Neural progenitor cell (in vitro differentiated cells): ENCODE measurements at places on chromosomes 2 and 18. TPM values are rescaled to one million over a fixed set of nuclear protein-coding genes. Genes with fewer than 3 reads are reported as not detected.

GRCh38 chr2:55949613-55950012 lies 26.0 kb upstream of the EFEMP1 start:
- no peak for DNase-seq

DNA sequence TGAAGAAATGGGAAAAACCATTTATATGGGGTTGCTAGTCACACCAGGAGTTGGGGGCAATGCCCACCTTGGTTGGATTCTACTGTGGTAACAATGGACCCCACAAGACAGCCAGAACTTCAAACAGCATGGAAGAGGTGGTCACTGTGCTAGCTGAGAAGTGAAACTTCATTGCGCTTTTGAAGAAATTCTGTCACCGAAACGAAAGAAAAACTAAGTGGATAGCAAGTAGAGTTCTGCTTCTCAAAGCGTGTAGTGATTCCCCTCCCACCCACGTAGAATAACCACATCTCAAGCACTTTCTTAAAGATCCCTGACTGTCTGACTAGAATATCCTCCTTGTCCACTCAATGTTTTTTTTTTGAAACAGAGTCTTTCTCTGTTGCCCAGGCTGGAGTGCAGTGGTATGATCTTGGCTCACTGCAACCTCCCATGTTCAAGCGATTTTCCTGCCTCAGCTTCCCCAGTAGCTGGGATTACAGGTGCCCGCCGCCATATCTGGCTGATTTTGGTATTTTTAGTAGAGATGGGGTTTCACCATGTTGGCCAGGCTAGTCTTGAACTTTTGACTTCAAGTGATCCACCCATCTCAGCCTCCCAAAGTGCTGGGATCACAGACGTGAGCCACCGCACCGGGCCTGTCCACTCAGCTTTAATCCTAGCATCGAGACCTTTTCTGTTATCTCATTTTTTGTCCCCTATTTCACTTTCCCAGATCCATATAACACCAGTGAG lies 30.1 kb upstream of the CCL20 start:
- DNase-seq, result no peak

Gene GPR17
- not detected in 2 replicates for total RNA-seq

DNA sequence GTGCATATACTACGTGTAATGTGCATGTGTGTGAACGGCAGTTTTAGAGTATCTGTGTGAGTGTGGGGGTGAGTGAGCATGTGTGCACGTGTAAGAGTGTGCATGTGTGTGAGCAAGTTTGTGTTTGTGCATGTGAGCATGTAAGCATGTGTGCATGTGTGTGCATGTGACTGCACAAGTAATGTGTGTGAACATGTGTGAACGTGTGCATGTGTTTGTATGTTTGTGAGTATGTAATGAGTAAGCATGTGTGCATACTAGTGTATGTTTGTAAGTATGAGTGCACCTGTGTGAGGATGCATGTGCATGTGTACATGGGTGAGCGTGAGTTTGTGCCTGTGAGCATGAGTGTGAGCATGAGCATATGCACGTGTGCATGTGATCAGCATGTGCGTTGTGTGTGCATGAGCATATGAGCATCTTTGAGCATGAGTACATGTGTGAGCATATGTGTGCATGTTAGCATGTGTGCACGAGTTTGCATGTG lies 90.7 kb downstream of the ZNF516 start:
- DNase-seq, result no peak

- DNase-seq, result no peak
These were observed 19.6 kb upstream of the ALLC start for GRCh38 chr2:3638456-3638810.

Gene SERPINB10
- total RNA-seq, result not detected in 2 replicates

DNA sequence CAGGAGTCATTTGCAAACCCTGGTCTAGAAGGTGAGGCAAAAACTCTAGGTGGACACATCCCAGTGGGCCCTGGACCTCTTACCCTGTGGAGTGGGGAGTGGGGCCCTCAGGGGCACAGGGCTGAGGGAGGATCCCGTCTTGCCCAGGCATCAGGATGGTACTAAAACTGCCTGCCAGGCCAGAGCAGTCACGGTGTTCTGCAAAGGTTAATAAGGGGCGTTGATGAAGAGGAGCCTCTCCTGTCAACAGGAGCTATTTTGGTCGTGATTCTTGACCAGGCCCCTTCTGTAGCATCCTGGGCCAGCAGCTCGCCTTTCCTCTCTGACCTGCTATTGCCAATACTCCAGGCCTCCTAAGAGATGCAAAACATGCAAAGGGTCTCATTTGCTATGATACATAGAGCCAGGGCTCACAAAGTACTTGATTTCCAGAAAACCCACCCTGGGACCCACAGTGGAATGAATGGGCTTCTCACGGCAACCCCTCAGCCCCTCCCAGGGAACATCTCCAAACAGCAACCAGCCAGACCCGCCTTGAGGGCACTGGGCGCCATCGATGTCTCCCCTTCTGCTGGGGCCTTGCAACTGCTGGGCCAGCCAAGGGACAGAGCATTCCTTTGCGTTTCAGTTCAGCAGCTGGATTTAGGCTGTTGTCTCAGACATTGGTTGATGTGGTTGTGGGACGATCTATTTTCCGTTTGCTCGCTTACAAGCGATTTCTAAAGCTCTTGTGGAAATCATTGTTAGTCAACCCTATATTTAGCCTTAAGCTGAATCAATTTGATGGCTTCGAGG lies 111.1 kb downstream of the PDCL3 start:
- DNase-seq, result no peak

Gene TSPYL6
- total RNA-seq, result not detected in 2 replicates

- no peak for DNase-seq
These were observed 20.4 kb downstream of the TPRKB start for GRCh38 chr2:73716543-73717250.

Gene SERPINB4
- total RNA-seq, result not detected in 2 replicates
